ENCODE measurements at places on chromosomes 3 and 15. TPM values are rescaled to one million over a fixed set of nuclear protein-coding genes. Genes with fewer than 3 reads are reported as not detected.

Gene TPRA1
- total RNA-seq = 33.2 TPM

Gene CCDC39
- not detected for total RNA-seq

Gene CCK
- total RNA-seq = 6.9 TPM

DNA sequence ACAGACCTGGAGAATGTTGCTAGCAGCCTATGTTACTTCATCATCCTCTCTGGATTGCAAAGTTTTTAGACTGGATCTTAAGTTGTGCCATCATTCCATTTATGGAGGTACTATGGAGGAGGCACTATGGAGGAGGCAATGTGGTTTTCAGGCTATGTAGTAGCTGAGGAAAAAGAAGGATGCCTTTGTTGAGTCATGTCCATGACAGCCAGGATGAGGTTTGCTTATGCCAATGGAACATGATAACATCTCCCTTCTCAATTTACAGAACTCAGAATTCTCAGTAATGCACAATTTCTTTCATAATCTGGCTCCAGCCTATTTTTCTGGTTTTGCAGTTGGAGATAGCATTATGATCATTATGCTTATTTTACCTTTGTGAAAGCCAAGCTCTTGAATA lies 65.9 kb upstream of the TMEM108 start:
- no peaks in the 10 kb centered on the region for H3K27me3 ChIP-seq
- no peaks in the 10 kb centered on the region for H3K36me3 ChIP-seq
- H3K4me3 ChIP-seq = no peak overlapping the region
- H3K4me1 ChIP-seq = no peaks in the 10 kb centered on the region

DNA sequence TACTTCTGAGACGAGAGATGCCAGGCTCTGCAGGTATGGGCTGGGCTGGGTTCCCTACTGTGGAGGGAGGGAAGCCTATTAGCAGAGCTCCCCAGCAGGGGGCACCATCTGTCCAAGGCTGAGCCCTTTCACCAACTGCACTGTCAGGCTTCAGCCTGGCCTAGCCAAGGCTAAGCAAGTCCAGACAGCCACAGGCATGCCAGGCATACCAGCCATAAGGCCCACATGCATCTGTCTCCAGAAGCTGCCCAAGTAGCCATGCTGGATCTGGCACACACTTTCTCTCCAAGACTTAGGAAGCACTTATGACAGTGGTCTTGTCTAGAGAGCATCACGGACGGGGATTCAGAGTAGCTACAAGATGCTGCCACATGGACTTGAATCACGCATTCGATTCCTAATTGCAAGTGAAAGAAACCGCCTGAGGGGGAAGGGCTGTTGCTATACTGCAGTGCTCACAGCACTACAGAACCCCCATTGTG lies 28.3 kb downstream of the RUVBL1 start:
- no peak overlapping the region for H3K4me3 ChIP-seq
- no peak overlapping the region for H3K27ac ChIP-seq
- H3K4me1 ChIP-seq = no peaks in the 10 kb centered on the region
- DNase-seq = peak; percentile 86

Gene CD80
- total RNA-seq = 2.2 TPM

DNA sequence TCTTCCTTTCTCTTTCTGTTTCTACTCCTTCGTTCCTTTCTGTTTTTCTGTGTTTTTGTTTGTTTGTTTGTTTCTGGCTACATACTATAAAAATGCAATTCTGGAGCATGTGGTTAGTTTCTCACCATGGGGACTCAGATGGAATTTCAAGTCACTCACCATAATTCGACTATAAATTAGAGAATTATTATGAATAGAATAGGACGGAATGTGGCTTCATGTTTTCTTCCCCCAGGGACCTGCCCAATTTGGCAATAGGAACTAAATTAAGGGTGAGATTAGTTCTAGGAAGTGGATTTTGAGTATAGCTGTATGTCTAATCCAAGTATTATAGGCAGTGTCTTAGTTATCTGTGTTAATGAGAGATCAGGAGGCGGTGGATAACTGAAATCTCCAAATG lies 96.9 kb downstream of the THSD4 start:
- no peak for DNase-seq
- no peaks in the 10 kb centered on the region for H3K36me3 ChIP-seq
- H3K27me3 ChIP-seq = no peaks in the 10 kb centered on the region
- H3K4me1 ChIP-seq = no peaks in the 10 kb centered on the region
- H3K4me3 ChIP-seq = no peak overlapping the region
- no peak overlapping the region for H3K27ac ChIP-seq

Gene NMNAT3
- total RNA-seq = 13.3 TPM

DNA sequence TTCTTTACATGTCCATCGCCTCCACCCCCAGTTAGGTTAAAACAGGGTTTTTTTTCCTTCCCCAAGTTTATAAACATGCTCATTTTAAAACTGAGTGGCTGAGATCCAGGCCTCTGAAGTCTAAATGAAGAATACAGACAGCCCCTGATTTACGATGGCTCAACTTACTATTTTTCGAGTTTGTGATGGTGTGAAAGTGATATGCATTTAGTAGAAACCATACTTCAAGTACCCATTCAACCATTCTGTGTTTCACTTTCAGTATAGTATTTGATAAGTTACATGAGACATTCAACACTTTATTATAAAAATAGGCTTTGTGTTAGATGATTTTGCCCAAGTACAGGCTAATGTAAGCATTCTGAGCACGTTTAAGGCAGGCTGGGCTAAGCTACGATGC lies 30.5 kb upstream of the GNB5 start:
- no peaks in the 10 kb centered on the region for H3K36me3 ChIP-seq
- no peaks in the 10 kb centered on the region for H3K27me3 ChIP-seq
- no peaks in the 10 kb centered on the region for H3K4me1 ChIP-seq
- no peak for DNase-seq
- H3K4me3 ChIP-seq = no peak overlapping the region
- no peak overlapping the region for H3K27ac ChIP-seq

GRCh38 chr15:52422001-52422400 lies 106.7 kb downstream of the MYO5A start:
- no peaks in the 10 kb centered on the region for H3K4me1 ChIP-seq
- no peak for DNase-seq
- no peaks in the 10 kb centered on the region for H3K36me3 ChIP-seq
- no peak overlapping the region for H3K27ac ChIP-seq
- no peaks in the 10 kb centered on the region for H3K27me3 ChIP-seq
- no peak overlapping the region for H3K4me3 ChIP-seq

DNA sequence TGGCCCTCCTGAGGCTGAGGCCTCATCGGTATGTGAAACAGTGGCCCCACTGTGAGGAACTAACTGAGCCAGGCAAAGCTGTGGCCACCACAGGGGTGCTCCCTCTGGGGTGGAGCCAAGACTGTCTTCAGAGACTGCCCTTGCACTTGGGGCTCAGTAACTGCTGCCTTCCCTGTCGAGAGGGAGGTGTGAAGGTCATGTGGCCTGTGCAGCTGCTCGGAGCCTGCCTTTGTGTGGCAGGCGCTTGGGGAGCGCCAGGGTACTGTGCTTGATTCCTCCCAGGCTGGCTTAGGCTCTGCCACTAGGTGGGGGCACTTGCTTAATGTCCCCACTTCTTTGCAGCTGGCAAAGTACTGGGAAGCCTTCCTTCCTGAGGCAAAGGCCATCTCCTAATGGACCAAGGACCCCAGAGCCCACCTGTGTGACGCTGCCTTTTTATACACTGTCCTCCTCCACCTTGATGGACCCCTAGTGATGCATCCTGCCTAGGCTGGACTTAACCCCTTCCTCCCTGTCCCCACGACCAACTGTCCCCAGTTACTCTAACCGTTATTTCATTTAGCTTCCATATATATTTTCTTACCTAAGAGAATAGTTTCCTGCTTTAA lies 14.2 kb upstream of the SNX22 start:
- peak; percentile 55 for DNase-seq
- H3K27ac ChIP-seq = no peak overlapping the region
- H3K4me3 ChIP-seq = no peak overlapping the region
- H3K36me3 ChIP-seq = peaks cover 84% of the 10 kb centered on the region

Gene CPLX3
- not detected for total RNA-seq

GRCh38 chr3:167163580-167163979 lies 216.5 kb downstream of the ZBBX start:
- no peak overlapping the region for H3K27ac ChIP-seq
- peaks cover 14% of the 10 kb centered on the region for H3K4me1 ChIP-seq
- H3K27me3 ChIP-seq = no peaks in the 10 kb centered on the region

Gene EOGT
- 103 TPM for total RNA-seq

DNA sequence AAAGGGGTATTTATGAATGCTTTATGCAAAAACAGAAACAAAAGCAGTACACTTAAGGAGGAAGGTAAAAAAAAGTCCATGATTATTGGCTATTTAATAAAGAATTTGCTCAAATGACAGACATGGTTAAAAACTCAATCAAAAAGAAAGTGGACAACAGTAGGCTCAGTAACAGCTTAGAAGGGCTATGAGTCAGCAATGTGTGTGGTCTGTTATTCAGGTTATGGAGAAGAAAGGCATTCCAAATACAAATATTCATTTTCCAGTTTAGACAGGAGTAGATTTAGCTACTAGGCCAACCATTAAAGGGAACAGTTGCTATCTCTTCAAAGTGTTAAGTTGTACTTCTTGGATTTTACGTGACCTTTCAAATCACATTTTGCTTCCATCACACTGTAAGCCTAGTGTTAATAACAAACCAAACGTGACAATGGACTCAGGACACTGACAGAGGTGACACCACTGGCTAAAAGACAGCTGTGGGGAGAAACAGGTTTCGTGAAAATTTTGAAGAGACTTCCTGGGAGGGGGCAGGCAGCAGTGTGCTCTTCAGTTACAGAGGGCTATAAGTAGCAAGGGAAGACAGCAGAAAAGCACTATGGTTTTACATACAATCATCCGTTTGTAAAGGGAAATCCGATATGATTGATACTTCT lies 41.7 kb upstream of the MYO5C start:
- no peaks in the 10 kb centered on the region for H3K27me3 ChIP-seq
- DNase-seq = no peak
- peaks cover 14% of the 10 kb centered on the region for H3K36me3 ChIP-seq
- H3K4me1 ChIP-seq = no peaks in the 10 kb centered on the region

DNA sequence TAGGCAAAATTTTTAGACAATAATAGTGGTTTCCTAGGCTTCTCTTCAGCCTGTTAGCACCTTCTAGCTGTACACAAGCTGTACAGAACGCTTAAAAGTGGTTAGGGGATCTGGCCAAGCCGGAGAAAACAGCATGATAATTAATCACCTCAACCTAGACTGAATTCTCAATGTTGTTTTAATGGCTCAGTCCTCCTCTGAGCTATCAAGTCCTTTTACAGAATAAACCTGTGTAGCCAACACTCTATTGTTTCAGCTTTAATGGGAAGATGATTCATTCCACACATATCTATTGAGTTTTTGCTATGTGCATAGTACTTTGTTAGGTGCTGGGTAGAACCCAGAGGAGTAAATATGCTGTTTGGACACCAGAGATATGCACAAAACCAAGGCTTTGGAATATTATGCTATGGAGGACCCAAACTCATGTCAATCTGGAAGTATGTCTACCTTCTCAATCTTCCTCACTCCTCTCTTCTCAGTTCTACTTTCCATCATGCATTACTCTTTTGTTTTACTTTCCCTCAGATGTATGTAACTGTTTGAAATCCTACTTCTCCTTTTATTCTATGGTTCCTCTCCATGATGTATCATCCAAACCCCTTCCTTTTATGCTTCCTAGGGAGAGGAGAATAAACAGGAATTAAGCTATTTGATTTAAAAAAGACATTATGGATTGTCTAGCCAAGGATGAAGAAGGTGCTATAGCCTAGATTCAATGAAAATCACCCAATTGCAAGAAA lies 27.6 kb upstream of the UBE2E2 start:
- H3K27me3 ChIP-seq = no peaks in the 10 kb centered on the region
- no peak for DNase-seq
- H3K4me1 ChIP-seq = no peaks in the 10 kb centered on the region
- no peak overlapping the region for H3K4me3 ChIP-seq
- no peak overlapping the region for H3K27ac ChIP-seq
- no peaks in the 10 kb centered on the region for H3K36me3 ChIP-seq

GRCh38 chr3:194163697-194164096 lies 27.7 kb downstream of the HES1 start:
- no peaks in the 10 kb centered on the region for H3K27me3 ChIP-seq
- no peak overlapping the region for H3K27ac ChIP-seq
- no peaks in the 10 kb centered on the region for H3K36me3 ChIP-seq
- H3K4me1 ChIP-seq = no peaks in the 10 kb centered on the region
- no peak overlapping the region for H3K4me3 ChIP-seq
- no peak for DNase-seq

- no peaks in the 10 kb centered on the region for H3K36me3 ChIP-seq
- H3K4me3 ChIP-seq = no peak overlapping the region
- H3K4me1 ChIP-seq = no peaks in the 10 kb centered on the region
Observed at GRCh38 chr3:78283994-78284393, 1244.1 kb downstream of the ROBO2 start.

- no peaks in the 10 kb centered on the region for H3K36me3 ChIP-seq
- H3K27ac ChIP-seq = no peak overlapping the region
- H3K4me1 ChIP-seq = no peaks in the 10 kb centered on the region
- DNase-seq = no peak
- no peaks in the 10 kb centered on the region for H3K27me3 ChIP-seq
Observed at GRCh38 chr3:65856907-65857306, 181.8 kb downstream of the MAGI1 start.
